ENCODE measurements at places on chromosomes 3 and 15.

GRCh38 chr15:101543926-101544612 is 54.6 kb upstream of the PCSK6 start:
- no peak for DNase-seq

- DNase-seq = no peak
Measured at GRCh38 chr3:46899151-46900006, 21.9 kb downstream of the PTH1R start.

DNA sequence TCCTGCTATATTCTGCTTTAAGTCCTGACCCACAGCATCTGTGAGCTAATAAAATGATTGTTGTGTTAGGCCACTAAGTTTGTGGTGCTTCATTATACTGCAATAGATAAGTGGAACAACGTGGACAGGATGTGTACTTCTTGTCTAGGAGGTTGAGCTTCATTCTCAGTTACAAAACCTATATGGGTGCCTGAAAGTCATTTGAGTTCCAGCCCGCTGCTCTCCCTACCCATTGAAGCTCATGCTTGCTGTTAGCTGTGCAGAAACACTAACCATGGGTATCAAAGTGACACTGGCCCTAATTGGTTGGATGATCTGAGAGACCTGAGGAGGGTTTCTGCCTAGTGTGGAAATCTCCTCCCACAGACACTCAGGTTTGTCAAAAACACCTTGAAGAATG is 357.2 kb downstream of the PDCD6IP start:
- no peak for DNase-seq

DNA sequence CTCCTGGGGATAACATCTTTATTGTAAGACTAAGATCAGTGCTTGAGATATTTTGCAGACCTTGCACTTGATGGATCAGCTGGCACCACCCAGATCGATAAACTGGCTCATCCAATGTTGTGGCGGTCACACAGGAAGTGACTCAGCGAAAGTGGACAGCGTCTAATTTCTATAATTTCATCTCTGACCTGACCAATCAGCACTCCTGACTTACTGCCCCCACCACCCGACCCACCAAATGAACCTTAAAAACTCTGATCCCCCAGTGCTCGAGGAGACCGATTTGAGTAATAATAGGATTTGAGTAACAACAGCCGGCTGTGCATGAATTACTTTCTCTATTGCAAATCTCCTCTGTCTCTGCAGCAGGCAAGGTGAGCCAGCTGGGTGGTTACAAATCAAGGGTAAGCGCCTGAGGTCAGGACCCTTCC is 62.7 kb upstream of the RNU6-1 start:
- no peak for DNase-seq

DNA sequence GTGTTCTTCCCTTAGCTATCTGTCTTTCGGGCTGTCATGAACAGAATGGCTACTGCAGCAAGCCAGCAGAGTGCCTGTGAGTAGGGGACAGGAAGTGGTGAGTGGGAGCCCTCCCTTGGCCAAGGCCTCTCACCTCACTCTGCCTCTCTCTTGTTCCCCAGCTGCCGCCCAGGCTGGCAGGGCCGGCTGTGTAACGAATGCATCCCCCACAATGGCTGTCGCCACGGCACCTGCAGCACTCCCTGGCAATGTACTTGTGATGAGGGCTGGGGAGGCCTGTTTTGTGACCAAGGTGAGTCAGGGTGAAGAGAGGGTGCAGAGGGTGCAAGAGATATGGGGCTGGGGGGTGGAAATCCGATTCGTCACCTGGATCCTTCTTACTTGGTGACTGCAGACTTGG is 3.0 kb downstream of the DLL4 start:
- no peak for DNase-seq

DNA sequence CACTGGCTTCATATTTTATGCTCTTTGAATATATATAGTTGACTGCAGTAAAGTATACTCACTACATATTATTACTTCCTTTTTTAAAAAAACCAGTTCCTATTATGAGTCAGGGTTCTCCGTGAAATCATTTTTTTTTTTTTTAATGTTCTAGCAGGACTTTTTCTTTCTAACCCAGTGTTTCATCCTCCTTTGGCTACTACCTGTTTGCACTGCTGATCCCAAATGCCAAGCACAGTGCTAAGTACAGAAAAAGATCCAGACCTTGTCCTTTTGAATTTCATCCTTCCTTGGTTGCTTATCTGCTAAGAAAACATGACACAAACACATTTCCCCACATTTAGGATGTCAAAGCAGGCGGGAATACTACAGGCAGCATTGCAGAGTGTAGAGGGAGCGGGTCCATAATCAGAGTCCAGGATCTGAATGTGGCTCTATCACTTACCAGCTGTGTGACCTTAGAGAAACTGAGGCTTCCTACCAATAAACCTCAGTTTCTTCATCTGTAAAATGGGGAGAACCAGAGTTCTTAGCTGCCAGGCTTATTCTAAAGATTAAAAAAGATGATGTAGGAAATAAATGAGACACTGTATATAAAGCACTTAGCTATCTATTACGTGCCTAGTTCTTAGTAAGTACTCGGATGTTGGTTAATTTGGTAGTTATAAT is 37.2 kb upstream of the ANPEP start:
- no peak for DNase-seq
